ENCODE measurements at places on chromosomes 11 and 22.

- DNase-seq = no peak
These were observed 85.8 kb downstream of the ZBTB16 start for GRCh38 chr11:114145166-114145775.

GRCh38 chr11:109785714-109786113 lies 307.5 kb upstream of the ZC3H12C start:
- no peak for DNase-seq

GRCh38 chr22:43289976-43290721 lies 53.0 kb downstream of the SCUBE1 start:
- DNase-seq = no peak

GRCh38 chr11:62592989-62593421 lies 1.7 kb upstream of the TUT1 start:
- no peak for DNase-seq

- DNase-seq = no peak
These were observed 3.8 kb downstream of the DGCR2 start for GRCh38 chr22:19118329-19118880.

DNA sequence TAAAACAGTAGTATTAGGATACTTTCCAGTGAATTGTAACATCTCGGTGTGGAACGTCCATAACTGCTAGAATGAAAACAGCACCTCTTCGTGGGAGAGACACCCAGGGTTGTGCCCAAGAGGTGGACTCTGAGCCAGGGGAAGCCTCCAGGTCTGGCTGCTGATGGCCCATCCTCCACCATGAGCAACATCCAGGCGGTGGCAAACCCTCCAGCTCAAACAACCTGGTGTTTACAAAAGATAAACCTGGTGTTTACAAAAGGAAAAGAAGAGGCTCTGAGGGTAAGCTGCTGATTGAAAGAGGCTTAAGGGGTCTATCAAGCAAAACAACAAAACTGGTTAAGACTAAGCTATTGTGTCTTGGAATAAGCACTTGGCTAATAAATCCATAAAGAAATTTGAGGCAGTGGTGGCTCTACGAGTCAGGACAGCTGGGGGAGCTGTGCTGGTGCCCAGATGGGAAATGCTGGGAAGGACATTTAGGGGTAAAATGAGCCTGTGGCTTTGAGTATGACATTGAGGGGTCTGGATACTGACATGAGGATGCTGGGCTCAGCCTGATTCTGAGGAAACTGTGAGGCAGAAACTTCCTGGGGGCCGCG lies 909.0 kb downstream of the BRD1 start:
- DNase-seq = no peak

DNA sequence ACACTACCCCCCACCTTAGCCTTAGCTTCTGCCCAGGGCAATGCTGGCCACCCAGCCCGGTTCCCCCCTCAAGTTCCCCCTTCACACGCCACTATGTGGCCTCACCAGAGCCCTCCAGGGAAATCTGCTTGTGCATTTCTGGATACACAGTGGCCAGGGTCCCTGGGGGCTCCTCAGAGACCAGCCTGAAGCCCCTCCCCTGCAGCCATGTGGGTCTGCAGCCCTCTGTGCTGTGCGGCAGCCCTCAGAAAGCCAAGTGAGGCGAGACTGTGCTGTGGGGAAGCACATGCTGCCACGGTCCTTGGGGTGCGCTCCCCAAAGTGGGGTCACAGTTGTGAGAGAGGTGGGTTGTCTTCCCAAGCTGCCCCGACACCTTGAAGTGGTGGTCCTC lies 2.1 kb upstream of the PLXNB2 start:
- no peak for DNase-seq

GRCh38 chr11:94694309-94695060 lies 73.7 kb upstream of the AMOTL1 start:
- no peak for DNase-seq

DNA sequence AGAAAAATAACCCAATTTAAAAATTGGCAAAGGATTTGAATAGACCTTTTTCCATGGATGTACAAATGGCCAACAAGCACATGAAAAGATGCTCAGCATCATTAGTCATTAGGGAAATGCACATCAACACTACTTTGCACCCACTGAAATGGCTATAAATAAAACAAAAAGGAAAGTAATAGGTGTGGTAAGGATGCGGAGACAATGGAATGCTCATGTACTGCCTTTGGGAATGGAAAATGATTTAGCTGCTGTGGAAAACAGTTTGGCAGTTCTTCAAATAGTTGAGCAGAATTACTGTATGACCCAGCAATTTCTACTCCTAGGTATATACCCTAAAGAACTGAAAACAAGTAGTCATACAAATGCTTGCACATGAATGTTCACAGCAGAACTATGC lies 37.4 kb downstream of the LARGE2 start:
- no peak for DNase-seq

- DNase-seq = no peak
These were observed 752.9 kb downstream of the CNTN5 start for GRCh38 chr11:99773646-99774045.

- DNase-seq = no peak
These were observed 1.8 kb downstream of the BSCL2 start for GRCh38 chr11:62705413-62705812.

DNA sequence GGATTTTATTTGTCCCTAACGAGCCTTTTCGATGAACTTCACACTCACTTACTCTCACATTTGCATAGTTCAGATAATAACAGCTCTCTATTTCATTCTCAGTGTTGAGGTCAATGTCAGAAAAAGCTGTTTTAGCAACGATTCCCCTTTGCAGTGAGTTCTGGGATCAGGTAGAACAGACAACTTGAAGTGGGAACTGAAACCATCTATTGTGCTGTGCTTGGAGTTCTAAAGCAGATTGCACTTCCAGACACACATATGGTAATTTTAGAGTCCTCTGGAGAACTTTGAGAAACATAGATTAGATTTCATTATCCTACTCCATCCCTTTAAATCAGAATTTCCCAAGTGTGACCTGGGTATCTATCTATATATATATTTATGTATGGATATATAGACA lies 124.6 kb upstream of the BLID start:
- no peak for DNase-seq

- no peak for DNase-seq
These were observed 5.2 kb upstream of the SMTN start for GRCh38 chr22:31075961-31076360.

DNA sequence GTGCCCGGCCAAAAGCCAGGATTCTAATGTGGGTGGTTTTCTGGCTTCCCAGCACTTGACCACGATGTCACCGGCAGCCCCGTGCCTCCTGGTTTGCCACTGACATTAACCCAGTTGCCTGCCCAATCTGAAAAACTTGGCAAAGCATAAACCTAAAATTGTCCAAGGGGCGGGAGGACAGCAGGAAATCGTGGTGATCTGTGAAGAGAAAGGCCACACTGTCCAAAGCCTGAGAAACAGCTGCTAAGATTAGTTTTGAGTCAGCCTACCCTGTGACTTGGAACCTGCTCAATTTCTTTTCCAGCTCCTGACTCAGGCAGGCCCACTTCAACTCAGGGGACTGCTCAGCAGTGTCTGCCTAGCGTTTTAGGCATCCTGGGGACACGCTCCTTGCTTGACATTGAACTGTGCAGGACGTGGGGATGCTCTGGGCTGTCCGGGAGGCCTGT lies 8.2 kb upstream of the F2 start:
- no peak for DNase-seq

DNA sequence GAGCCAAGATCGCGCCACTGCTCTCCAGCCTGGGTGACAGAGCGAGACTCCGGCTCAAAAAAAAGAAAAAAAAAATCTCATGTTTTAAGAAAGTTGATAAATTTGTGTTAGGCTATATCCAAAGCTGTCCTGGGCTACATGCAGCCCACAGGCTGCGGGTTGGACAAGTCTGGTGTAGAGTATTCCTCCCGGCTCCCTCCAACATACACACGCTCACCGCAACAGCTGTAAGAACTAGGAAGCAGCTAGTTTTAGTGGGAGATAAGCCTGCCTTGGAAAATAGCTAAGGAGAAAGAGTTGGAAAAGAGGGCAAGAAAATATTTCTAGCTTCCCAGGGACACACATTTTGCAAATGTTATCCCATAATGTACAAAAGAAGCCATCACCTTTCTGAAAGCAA lies 46.6 kb downstream of the CELF1 start:
- DNase-seq = no peak

- DNase-seq = no peak
These were observed 15.3 kb upstream of the ACCSL start for GRCh38 chr11:44032299-44033085.
